Suprapubic skin (tissue), 4 donors: ENCODE measurements at places on chromosomes 7 and 10.

DNA sequence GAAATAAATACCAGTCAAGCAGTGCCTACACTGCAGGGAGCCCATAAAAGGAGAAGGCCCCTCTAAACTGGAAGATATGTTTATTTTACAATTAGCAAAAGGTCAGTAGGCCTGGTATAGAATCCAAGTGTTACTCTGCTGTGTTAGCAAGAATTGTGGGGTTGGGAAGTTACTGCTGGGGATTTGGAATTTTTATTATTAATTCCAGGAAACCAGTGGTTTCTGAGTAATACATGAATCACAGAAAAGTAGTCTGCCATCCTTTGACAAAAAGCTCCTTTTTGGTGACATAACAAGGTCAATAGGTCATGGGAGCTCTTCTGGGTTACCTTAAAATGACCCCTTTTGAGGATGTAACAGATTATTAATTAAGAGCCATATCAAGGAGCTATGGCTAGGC is 67.4 kb downstream of the ZNF92 start:
- no peak for DNase-seq

DNA sequence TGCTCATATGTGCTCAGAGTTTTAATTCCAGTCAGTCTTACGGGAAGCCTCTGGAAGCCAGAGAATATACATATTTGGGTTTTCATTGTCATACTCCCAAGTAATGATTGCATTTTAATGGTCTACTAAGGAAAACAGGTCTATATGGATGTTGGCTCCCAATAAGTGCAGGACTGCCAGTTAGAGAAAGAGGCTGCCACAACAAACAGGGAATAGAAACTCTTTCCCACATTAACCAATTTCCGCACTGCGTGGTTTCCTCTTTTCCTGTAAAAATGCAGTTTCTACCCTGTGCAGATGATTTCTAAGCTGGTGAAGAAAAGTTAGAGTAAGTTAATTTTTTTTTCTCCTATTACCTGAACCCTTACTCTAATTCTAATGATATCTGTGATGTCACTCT is 78.2 kb downstream of the CCSER2 start:
- no peak for DNase-seq

DNA sequence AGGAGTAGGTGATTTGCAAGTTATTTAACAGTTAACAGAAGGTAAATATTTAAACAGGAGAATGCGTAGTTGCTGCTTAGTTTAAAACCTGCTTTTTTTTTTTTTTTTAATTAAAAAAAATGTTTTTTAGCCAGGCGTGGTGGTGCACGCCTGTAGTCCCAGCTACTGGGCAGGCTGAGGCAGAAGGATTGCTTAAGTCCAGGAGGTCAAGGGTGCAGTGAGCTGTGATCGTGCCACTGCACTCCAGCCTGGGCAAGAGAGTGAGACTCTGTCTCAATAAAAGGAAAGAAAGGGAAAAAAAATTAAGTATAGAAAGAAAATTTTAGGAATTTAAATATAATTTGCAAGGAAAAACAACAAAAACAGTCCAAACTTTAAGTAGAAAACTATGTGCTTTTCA is 71.6 kb downstream of the BTRC start:
- no peak for DNase-seq

GRCh38 chr7:147432079-147432478 is 1158.5 kb upstream of the C7orf33 start:
- DNase-seq: no peak

DNA sequence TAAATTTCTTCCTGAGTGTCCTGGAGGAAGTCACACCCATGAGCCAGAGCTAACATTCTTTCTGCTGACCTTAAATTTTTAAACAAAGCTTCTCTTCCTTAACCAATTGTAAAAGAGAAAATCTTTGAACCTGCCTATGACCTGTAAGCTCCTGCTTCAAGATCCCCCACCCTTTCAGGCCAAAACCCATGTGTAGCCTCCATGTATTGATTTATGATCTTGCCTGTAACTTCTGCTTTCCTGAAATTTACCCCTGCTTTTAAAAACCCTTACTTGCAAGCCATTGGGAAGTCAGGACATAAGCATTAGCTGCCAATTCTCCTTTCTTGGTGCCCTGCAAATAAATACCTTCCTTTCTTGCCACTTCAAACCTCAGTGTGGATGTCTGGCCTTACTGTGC is 68.5 kb upstream of the HECTD2 start:
- DNase-seq: no peak

DNA sequence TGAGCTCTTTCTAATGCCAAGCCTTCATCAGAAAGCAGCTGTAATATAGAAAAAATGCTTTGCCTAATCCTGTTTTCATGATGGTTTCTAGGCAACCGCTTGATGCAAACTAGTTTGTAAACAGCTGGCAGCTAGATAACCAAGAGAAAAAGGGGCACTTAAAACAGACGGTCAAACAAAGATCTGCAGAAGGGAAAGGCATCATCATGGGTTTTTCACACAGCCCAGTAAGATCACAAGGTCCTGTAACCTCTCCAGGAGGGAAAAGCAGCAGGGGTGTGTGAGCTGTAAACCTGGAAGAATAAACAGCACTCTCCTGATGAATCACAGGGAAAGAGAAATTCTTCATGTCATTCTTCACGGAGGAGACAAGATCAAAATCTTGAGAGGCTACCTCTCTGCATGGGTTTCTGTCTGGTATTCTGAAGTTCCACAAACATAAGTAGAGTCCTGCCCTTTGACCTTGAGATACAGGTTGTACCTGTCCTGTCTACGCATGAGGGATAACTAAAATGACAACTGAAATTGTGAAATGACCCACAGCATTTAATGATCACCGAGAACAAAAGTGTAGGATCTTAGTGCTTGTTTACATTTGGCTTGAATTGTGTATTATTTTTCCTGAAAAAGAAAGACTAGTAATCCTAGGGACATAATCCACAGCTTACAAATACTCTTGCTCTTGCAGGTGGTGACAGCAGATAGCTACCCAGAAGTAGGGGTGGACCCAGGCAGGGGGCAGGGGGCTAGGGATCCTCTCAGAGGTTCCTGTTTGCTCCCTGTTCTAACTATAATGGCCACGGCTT is 48.0 kb downstream of the CREB3L2 start:
- DNase-seq: no peak

DNA sequence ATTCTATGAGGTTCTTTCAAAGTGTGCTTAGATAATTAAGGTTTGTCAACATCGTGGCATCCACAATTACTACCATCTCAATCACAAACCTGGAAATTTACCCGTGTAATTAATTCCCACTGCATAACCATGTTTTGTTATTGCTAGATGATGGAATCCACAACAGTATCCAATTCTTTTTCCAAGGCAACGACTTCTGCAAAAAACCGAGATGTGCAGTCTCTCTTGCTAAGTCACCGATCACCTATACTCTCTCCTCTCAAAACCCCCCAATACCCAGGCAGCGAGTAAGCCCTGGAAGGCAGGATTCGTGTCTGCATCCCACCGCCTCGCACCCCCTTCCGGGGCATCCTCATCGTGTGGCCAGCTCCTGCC is 678 bp upstream of the EIF4H start:
- DNase-seq: no peak

GRCh38 chr10:6162589-6163356 is 40.0 kb upstream of the PFKFB3 start:
- DNase-seq: no peak

DNA sequence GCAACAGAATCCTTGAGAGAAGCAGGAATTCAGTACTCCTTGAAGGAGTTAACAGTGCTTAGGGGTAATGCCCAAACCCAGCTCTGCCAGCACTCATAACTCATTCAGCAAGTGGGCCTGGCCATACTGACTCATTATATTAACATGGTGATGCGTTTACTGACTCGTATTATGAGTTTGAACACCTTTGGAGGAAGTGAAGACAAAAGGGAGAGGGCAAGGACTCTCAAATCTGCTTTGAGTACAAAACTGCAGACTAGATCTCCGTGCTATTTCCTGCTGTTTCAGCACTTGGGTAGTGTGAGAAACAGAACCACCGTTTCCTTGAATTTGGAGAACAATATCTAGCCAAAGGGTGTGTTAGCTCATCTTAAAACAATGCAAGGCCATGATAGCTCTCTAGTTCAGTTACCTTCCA is 30.8 kb downstream of the SLC16A9 start:
- DNase-seq: no peak

GRCh38 chr7:140618306-140618705 is 22.3 kb downstream of the DENND2A start:
- DNase-seq: no peak

DNA sequence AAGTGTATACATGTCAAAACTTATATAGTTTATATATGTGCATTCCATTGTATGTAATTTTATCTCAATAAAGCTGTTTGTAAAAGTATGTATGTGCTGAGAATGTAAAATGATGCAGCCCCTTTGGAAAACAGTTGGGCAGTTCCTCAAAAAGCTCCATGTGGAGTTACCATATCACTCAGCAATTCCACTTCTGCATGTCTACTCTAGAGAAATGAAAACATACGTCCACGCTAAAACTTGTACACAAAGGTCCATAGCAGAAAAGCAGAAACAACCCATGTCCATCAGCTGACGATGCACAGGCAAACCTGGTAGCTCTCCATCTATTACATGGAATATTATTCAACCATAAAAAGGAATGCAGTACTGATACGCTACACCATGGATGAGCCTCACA is 8.3 kb upstream of the RGS10 start:
- no peak for DNase-seq

DNA sequence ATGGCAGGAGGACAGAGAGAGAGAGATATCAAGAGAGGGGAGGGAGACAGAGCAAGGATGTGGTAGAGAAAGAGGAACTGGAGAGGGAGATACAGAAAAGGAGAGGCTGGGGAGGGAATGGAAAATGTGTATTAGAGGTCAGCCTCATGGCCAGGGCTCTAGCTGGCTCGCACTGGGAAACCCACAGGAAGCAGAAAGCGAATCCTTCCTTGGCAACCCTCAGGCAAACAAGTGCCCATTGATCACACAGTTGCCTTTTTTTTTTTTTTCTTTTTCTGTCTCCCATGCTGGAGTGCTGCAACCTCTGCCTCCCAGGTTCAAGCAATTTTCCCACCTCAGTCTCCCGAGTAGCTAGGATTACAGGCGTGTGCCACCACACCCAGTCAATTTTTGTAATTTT is 391.2 kb downstream of the TYW1 start:
- no peak for DNase-seq

GRCh38 chr10:58829839-58830238 is 317.2 kb downstream of the BICC1 start:
- no peak for DNase-seq

DNA sequence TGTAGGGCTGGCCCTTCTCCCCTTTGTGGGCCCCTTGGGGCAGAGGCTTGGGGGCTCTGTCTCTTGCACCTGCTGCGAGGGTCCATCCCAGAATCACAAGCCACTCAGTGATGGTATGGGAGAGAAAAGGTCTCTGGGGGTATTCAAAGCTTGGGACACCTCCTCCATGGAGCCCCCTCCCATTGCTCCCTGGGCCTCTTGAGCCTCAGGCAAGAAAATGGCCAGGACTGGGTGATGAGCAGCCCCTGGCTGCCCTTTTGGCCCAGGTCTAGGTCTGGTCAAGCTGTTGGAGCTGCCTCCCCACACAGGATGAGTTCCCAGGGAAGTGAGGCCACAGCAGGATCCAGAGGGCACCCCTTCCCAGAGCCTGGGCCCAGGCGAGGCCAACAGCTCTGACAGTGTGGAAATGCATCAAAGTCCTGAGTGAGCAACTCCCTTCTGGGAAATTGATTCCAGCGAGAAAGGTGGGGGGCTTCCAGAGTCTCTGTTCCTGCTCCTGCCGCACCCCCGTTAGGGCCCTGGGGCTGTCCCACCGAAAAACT is 3.4 kb upstream of the MYL7 start:
- peak; percentile 49 for DNase-seq

- DNase-seq: no peak
Observed at GRCh38 chr7:132082394-132082793, 493.9 kb downstream of the PLXNA4 start.
